ENCODE measurements at places on chromosomes 3 and 15.

DNA sequence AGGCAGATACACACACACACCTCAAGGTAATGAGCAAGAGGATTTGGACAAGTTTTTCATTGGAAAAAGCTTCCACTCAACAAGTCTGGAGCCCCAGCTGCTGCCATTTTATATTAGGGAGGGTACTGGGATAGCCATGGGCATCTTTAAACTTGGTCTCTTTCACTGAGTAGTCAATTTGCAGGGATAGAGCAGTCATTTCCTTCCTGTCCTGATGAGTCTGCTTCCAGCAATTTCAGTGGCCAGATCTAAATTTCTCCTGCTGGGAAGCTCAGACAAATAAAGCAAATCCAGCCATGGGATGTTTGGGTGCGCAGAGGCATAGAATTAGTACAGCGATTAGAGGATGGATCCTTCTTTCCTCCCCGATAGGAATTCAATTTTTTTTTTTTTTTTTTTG, 874 bp upstream of the ERC2 start:
- DNase-seq = no peak

DNA sequence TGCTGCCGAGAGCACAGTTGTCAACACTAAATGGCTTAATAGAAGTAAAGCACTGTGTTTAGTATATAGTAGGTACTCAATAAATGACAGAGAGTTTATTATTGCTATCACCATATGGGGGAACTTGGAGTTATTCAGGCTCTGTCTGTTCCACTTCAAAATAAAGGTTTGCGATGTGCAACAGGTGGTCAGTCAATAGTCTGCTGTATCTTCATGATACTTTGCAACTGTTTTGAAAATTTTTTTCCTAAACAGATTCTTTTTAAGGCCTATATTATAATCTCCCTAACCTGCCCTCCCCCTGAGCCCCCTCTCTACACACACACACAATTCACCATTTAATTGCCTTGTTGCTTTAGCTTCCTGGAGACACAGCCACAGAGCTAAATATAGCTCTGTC, 164.7 kb upstream of the NR2F2 start:
- no peak for DNase-seq

DNA sequence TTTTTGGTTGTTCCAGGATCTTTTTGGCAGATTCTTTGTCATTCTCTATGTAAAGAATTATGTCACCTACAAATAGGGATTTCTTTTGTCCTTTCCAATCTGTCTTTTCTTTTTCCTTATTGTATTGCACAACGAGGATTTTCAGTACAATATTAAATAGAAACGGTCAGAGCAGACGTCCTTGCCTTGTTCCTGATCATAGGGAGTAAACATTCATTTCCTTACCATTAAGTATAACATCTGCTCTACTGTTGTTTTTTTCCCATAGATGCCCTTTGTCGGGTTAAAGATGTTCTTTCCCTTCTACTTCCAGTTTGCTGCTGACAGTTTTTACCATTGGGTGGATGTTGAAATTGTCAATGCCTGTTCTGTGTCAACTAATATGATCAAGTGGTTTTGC, 528.4 kb downstream of the OCA2 start:
- DNase-seq = no peak

- no peak for DNase-seq
These were observed 1.6 kb upstream of the ITGA11 start for GRCh38 chr15:68433551-68433950.

DNA sequence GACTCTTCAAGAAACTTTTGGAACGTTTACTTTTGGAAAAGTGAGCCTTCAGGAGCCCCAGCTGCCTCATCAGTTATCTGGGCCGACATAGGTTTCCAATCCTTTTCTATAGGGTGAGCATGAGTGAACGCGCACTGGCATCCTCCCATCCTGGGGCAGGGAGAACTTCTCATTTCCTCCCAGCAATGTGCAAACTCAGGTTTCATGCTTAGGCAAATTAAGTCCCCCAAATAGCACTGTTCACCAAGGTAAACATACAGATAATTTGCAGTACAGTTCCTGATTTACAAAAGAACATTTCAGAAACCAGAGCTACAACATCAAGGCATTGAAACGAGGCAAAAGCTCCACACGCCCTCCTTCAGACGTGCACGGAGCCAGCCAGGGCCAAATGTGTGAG, 333.5 kb upstream of the NR2E3 start:
- DNase-seq = no peak

- DNase-seq = no peak
These were observed 36.4 kb downstream of the ZDHHC3 start for GRCh38 chr3:44939581-44940036.

DNA sequence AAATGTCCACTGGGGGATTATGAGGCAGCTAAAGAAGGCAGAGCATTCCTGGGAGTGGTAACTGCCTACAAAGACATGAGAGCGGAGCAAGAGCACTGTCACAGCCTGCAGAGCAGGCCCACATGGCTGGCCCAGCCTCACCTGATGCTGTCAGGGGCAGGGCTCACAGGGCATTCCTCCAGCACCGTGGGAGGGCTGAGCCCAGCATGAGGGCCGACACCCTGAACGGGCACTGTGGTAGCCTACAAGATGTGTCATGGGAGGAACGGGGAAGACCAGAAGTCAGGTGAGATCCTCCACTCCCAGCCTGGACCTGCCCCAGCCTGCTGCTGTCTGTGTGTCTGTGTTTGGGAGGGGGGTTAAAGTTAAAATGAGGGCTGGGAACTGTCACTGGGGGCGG, 30.1 kb downstream of the CCDC12 start:
- DNase-seq = no peak

DNA sequence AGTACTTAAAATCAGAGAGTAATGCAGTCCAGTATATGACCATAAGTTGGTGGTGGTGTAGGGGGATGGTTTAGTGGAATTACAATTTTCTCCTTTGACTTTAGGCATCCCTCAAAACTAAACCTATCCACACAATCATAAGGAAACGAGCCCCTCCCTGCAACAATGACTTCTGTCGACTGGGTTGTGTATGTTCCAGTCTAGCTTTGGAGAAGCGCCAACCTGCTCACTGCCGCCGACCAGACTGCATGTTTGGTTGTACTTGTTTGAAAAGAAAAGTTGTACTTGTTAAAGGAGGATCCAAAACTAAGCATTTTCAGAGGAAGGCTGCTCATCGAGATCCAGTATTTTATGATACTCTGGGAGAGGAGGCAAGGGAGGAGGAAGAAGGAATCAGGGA, 52.8 kb downstream of the MGA start:
- no peak for DNase-seq

DNA sequence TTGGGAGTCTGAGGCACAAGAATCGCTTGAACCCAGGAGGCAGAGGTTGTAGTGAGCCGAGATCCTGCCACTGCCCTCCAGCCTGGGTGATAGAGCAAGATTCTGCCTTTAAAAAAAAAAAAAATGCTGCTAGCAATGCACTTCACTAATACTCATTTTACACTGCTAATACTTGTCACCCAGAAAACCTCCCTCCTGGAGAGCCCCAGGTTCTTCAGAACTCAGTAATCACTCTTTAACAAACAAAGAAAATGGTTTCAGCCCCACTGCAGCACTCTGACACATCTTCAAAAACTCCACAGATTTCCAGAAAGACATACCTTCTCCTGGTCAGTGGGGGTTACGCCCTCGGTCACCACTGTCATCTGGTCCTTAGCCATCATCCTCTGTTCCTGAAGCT, 366.7 kb downstream of the SHQ1 start:
- DNase-seq = no peak

DNA sequence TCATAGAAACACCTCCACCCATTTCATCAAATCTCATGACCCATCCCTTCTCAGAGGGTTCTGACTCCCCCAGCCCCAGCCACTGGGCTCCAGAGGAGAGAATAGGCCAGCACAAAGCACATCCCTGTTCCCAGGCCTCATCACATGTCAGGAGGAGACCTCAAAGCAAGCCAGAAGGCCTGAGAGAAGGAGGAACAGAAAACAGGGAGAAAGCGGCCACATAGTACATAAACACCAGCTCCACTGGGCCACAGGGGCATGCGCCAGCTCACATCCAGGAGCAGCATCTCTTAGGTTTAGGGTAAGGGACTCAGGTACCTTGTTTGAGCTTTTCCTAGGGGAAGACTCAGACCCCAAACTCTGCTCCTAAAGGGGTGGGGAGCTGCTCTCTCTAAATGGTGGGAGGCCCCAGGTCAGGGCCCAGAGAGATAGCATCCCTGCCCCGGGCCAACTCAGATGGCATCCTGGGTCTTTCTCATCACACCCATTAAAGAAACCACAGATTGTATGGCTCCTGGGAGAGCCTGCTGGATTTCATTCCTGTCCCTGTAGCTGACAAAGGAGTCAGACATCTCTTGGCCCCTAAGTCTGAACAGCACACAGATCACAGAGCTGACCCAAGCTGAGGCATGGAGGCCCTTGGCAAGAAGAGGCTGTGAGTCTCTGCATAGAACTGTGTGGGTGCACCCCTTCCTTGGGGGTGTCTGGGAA, 2.5 kb downstream of the SHF start:
- DNase-seq = no peak

GRCh38 chr15:63655683-63656372, 58.6 kb downstream of the FBXL22 start:
- DNase-seq = no peak

- DNase-seq = no peak
These were observed 30.5 kb upstream of the PLXNA1 start for GRCh38 chr3:126952261-126952982.

GRCh38 chr3:78721771-78722543, 1045.8 kb downstream of the ROBO1 start:
- no peak for DNase-seq

- no peak for DNase-seq
These were observed 2.3 kb upstream of the LMLN start for GRCh38 chr3:197957790-197958133.

GRCh38 chr3:29099775-29100174, 181.1 kb upstream of the RBMS3 start:
- no peak for DNase-seq

DNA sequence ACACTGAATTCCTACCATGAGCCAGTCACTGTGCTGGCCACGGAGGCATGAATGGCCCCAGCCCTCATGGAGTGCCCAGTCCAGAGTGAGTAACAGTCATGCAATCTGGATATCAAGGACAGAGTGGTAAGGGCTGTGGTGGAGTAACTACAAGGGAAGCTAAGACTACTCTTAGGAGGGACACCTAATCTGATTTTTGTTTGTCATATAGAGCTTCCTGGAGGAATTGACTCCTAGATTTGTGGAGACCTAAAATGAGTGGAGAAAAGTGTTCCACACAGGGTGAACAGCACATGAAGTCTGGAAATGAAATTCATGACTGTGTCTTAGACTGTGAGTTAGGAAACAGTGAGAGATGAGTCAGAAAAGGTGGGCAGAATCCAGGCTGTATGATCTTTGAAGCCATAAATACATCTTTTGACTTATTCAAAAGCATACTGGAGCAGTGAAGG, 219.9 kb downstream of the NFKBIZ start:
- DNase-seq = no peak

DNA sequence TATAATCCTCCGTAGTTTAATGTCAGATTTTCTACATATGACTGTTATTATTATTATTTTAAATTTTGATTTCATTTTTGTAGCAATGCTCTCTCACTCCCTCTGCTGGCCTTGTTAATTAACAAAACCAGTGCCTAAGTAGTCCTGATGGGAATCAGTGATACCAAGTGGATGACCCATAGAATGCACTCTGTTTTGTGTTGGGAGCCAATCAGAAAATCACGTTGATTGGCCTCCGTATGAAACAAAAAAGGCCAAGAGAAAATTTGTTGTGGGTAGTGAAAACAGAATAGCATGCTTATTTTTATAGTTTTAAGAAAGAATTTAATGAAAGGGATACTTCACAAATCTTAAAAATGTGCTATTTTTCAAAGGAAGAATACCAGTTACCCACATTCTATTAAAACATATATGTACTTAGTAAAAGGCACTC, 34.4 kb upstream of the MEIS2 start:
- DNase-seq = peak; percentile 49

- no peak for DNase-seq
These were observed 23.4 kb upstream of the SLC41A3 start for GRCh38 chr3:126107203-126107939.

- no peak for DNase-seq
These were observed 412.9 kb downstream of the TIGIT start for GRCh38 chr3:114706591-114707232.

DNA sequence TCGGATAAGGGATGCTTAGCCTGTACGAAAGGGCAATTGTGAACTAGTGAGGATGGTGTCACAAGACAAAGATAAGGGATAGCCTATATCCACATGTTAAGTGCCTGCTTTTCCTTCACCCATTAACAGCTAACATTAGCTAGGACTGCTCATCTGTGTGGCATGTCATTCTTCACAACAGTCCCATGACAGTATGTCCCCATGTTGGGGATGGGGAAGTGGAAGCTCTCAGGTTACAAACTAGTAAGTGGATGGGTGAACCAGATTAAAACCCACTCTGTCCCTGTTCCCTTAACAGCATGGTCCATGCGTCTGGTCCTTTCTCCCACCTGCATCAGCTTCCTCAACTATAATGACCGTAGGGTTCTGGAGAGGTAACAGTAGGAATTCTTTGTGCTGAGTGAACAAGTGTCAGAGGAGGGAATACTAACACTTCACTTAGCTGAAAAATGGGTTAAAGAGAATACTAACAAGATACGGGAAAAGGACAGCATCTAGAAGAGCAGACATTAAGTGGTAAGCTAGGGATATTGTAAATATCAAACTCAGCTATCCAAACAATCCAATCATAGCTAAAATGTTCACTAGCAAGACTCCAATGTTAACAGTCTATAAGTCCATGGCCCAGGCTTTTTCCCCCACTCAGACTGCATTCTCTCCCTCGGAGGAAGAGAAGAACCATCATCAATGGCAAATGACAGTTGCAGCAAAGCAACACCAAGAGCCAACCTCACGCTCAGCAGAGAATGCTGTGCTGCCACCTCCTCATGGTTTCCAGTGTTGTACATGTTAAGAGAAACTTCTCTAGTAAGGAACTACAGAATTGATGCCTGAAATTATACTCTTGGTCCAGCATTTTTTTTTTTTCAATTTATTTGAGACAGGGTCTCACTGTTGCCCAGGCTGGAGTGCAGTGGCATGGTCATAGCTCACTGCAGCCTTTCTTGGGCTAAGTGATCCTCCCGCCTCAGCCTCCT, 5.0 kb downstream of the RPLP1 start:
- no peak for DNase-seq

GRCh38 chr15:87129916-87130315, 1050.2 kb downstream of the AGBL1 start:
- no peak for DNase-seq

GRCh38 chr3:130850044-130850797, 43.7 kb upstream of the ATP2C1 start:
- DNase-seq = no peak

DNA sequence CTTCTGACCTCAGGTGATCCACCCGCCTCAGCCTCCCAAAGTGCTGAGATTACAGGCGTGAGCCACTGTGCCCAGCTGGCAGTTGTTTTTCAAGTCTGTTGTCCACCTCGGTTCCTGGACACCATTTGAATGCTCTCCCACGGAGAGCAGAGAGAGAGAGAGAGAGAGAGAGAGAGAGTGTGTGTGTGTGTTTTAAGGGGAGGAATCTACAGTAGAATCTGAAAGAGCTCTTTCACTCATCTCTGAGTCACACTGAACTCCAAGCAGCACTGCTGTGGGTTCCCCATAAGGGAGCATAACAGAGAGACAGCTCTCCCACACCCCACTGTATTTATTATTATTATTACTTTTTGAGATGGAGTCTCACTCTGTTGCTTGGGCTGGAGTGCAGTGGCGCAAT, 156.6 kb downstream of the RPLP1 start:
- no peak for DNase-seq
